ENCODE measurements at places on chromosomes 7 and 10.

GRCh38 chr7:159329818-159330378, 185.2 kb upstream of the VIPR2 start:
- DNase-seq, result no peak

DNA sequence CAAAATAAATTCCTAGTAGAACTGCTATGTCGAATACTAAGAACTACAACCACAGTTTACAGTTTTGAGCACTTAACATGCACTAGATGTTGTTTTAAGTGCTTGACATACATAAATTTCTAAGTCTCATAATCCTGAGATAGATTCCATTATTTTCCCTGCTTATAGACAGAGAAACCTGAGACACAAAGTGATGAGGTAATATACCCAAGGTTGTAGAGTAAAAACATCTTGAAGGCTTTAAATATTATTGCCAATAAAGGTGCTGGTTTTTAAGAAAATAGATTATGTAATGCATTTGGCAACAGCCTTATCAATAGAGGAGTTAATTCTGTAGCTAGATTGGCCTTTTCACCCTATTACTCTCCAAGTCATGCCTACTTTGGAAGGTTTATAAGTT, 48.2 kb downstream of the PLEKHA8 start:
- DNase-seq, result no peak

GRCh38 chr7:94509887-94510581, 425 bp downstream of the CASD1 start:
- DNase-seq, result peak; percentile 51

- no peak for DNase-seq
Measured at GRCh38 chr7:23410446-23411183, 59.7 kb downstream of the IGF2BP3 start.

DNA sequence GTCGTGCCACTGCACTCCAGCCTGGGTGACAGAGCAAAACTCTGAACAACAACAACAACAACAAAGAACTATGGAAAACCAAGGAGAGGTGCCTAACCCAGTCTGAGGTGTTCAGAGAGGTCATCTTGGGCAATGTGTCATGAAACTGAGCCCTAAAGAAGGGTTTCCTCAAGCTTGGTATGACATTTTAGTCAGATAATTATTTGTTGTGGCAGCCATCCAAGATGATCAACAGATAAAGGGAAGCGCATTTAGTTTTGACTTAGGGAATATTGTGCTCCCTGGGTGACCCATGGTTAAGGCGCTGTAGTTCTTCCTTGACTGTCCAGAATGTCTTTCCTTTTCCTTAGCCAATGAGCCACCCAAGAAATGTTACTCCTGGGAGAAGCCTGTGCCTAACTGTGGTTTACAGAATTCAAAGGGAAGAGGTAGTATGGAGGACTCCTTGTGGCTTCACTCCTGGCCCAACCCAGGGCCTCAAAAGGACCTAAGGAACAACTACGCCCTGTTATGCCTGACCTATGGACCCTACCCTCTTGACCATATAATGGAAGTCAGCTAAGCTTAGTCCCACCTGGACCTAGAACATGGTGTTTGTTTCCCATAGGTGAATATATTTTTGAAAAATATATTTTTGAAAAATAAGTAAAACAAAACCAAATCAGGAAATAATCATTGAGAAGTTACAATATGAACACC, 42.4 kb downstream of the TPST1 start:
- DNase-seq, result no peak

GRCh38 chr10:14659626-14660196, 115.0 kb downstream of the FAM107B start:
- DNase-seq, result no peak

DNA sequence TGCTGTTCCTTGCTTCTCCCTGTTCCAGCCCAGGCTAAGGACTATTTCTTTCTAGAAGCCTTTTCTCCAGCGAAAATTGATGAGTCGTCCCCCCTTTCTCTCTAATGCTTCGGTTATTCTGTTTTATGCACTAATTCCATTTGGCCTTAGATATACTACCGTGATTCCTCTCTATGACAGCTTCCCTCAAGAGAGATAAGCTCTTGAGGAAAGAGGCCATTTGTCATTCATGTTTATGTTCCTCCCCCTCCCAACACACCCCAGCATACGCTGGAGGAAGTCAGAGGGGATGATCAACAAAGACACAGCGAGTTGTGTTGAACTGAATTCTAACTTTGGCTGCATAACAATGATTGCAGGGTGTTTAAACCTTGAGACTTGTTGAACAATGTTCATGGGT, 198.8 kb downstream of the BMPER start:
- DNase-seq, result no peak
